Renal cortical epithelial cell (primary cell): ENCODE measurements at places on chromosomes 12 and 14.
A peak's percentile ranks its signal among the peaks of the same experiment; 100 is the strongest.

DNA sequence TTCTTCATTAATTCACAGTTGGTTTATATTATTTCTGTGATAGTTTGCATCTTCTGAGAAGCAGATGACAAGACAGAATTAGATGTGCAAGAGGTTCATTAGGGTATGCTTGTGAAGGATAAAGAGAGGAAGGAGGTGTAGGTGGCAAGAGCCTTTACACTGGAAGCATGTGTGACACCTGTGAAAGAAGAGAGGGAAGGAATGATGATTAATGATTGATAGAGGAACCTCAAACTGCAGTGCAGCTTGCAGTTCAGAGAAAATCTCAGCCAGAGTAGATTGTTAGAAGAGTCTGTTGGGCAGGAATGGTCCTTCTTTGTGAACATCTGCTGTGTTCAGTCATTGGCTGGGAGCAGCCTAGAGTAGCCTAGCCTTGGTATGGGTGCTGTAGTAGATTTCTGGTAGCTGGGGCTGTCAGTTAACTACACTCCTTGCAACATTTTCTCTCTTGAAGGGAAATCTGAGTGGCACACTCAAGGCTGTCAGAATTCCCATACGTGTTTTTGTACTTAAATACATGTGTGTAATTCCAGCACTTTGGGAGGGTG, 9.0 kb downstream of the RCOR1 start:
- no peak for DNase-seq

- no peak for DNase-seq
Measured at GRCh38 chr14:49875640-49876198, 17.2 kb upstream of the ARF6 start.

- DNase-seq, result no peak
Measured at GRCh38 chr12:15787778-15788177, 1.4 kb downstream of the EPS8 start.

DNA sequence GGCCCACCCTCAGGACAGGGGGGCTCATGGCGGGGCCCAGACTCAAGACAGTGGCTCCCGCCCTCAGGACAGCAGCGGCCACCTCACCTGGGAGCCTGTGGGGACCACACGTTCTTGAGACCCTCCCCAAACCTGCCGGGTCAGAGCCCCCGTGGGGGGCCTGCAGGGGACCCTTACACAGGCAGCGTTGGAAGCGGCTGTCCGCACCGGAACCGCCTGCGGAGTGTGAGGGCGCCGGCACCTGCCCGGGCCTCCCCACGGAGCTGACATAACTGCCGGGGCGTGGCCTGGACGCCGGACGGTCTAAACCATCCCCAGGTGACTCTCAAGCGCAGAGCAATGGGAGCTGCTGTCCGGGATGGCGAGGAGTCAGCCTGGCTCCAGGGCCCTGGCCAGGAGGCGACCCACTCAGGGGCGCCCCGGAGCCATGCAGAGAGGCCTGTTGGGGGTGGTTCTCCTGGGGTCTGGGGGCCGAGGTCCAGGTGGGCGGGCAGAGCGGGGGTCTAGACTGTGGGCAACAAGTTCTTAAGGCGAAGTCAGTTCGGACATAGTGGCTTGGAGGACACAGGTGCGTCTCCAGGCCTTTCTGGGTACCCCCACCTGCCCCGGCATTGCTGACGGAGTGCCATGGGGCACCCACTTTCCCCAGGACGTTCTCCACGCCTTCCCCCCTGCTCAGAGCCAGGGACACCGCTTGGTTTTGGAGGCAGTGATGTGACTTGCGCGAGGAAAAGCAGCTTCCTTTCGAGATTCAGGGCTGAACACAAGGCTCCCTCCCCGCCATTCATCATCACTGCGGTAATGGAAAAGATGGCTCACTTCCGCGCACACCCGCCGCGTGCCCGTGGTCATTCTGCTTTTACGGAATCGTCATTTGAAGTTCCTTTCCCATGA, 23.2 kb downstream of the GALNT9 start:
- DNase-seq, result no peak

DNA sequence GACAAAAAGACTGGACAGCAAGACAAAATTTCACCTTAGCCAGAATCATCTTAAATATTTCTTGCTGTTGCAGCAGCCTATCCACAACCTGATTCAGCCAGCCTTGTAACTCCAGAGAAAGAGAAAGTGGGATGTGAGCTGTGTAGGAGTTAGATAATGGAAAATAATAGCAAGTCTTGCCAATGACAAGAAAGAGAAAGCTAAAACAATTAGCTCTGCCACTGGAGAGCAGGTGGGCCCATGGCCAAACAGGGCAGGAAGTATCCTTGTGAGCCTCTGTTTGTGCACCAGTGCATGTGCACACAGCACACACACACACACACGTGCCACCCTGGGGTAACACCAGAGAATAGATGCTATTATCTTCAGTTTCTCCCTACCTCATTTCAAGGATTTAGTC, 106.0 kb upstream of the CCDC196 start:
- DNase-seq, result no peak

DNA sequence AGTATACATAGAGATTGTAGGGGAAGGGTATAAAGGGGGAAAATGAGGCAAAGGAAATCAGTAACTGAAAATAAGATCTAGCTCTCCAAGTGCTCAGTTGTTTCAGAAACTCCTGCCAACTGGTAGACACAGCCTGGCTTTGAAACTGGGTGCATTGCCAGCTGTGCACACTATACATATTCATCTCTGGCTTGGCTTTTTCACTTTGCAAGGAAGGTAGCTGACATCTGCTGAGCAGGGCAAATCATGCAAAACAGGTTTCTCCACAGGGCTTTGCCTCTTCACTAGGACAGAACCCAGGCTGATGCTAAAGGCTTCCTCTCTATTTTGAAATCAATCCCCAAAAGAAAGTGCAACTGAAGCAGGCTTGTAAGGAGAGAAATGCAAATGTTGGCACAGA, 101.5 kb downstream of the HELB start:
- DNase-seq, result no peak

DNA sequence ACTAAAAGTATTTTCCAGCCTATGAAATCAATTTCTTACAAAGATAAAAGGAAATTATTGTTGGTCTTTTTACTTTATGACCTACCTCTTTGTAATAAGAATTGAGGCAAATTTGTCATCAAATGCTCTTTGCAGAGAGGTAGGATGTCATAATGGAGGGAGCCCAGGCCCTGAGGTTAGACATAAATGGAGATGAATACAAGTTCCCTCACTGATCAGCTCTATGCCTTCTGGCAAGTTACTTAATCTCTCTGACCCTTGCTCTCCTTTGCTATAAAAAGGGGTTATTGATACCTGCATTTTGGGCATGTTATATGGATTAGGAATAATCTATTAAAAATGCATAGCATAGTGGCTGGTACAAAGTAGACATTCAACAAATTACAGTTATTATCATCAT, 146.9 kb upstream of the KRR1 start:
- DNase-seq, result no peak

GRCh38 chr14:58635091-58635830, 2.5 kb upstream of the DACT1 start:
- no peak for DNase-seq

DNA sequence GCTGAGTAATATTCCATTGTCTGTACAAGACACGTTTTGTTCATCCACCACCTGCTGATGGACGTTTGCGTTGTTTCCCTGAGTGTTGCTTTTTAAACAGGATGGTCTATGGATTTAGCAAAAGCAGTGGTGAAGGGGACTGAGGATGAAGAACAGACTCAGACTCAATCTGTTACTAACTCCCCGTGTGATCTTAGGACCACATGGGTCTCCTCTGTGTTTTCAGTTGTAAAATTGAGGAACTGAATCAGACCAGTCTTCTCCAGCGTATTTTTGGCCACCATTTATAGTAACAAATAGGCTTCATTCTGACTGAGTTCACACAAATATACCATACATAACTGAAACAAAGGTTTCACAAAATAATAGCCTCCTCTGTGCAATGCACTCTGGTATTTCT, 85.6 kb downstream of the FOXN3 start:
- no peak for DNase-seq

DNA sequence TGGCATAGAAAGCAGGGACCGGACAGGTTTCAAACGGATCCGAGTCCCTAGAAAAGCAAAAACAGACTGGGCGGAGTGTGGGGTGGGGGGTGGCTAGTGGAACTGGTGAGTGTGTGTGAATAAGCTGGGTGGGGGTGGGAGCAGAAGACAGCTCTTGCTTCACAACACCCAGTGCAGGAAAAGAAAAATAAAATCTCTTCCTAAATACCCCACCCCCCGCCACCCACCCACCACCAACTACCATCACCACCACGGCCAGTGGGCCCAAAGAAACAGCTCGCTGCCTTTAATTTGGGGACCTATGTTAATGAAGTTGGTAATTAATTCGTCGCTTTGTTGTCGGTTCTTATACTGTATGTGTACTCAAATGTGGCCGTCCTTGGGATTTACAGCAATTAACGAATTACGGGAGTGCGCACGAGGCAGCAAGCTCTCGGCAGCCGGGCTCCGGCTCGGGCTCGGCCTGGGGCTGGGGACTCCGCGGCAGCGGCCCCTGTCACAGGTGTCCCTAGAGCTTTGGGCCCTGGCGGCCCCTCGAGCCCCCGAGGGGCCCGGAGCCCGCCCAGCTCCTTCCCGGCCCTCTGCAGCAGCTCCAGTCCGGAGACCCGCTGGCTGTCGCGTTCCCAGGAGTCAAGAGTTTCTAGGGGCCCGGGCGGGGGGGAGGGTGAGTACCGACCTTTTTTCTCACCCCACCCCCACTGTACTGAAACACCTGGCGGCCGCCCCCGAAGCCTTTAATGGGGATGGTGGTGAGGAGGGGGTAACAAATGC, 1.5 kb upstream of the OTX2 start:
- DNase-seq, result no peak

DNA sequence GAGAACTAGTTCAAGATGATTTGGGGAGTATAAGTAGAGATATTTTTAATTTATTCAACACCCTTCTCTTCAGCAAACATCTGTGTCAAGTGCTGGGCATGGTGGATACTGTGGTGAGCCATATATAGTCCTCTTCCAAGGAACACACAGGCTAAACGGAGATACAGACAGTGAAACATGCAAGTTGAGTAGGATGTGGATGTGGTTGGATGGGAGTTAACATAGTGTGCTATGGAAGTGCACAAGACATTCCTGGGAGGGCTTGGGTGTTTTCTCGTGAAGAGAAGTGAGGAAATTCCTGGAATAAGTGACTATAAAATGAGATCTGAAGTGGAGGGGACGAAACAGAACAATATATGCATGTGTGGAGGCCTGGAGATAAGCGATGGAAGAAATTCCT, 181.1 kb upstream of the NPAS3 start:
- no peak for DNase-seq

GRCh38 chr12:42076976-42077375, 67.7 kb downstream of the GXYLT1 start:
- no peak for DNase-seq

DNA sequence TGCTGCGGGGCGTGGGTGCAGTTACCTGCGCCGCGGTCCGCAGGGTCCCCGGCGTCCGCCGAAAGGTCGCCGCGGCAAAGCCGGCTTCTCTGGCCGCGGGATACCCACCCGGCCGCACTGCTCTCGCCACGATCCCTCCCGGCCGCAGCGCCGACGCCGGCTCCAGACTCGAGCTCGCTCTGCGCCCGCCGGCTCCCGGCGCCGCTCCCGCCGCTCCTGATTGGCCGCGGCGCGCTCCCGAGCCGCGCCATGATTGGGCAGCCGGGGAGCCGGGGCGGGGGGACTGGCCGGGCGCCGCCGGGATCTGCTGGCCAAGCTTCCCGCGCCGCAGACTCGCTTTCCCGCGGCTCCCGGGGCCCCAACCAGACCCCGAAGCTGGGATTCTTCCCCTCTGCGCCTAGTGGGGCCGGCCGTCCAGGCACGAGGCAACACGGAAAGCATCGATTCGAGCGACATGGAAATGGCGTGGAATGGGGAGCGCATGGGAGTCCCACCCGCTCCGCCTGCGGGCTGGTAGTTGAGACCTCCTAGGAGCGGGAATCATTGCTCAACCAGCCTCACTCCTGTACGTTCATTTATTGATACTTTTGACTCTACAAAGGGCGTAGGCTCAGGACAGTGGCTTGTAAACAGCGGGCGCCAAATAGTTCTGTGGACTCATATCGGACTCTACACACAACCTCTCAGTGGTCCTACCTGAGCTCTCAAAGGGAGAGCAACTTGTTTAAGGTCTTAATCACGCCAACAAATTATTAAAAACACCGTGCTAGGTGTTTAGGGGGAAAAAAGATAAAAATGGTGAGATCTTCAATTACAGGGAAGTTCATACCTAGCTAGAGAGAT, 36.4 kb upstream of the STON2 start:
- DNase-seq, result peak; percentile 35

- DNase-seq, result no peak
Measured at GRCh38 chr14:65294816-65295215, 117.7 kb upstream of the FUT8 start.

DNA sequence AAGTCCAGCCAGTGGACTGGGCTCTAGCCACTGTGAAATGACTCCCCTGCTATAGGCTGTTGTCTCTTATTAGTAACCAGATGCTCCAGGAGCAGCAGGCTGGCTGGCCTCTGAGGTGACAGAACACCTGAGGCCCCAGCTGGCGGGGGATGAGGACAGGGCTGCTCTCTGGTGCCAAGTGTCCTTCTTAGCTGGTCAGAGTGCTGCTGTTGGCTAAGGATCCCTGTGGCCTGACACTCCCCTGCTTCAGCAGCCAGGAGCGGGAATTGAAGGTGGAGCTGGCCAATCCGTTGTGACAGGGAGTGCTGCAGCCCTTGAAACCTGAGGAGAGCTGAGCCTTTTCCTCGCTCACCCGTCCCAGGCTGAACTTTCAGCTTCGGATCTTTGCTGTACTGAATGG, 30.7 kb downstream of the TMEM229B start:
- DNase-seq, result peak; percentile 18

DNA sequence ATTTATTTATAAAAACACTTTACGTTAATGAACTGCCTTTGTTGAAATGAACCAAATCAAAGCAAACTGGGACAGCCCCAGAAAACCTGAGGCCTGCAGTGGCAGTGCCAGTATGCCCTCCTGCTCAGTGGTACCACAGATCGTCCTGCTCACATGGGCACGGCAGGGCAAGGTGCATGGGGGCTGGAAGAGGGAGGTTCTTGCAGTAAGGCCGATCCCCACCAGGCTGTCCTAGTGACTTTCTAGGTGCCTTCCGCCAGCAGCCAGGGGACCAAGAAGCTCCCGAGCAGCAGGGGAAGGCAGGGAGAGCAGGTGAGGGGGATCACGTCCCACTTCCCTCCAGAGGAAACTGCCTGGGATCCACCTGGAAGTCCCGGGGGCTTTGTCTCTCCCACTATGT, 63.9 kb downstream of the TESC start:
- DNase-seq, result no peak

GRCh38 chr12:25401547-25402345, 151.0 kb upstream of the KRAS start:
- no peak for DNase-seq

DNA sequence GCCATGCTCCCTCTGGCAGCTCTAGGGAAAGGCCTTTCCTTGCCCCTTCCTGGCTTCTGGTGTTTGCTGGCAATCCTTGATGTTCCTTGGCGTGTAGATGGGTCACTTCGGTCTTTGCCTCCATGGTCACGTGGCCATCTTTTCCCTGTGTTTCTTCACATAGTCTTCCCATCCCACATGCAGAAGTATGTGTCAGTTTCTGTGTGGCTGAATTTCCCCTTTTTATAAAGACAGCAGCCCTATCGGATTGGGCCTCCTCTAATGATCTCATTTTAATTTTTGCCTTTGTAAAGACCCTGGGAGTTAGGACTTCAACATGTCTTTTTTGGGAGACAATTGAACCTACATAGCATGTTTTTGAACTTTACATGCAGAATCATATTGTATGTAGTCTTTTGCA, 107.2 kb upstream of the FGD4 start:
- no peak for DNase-seq
